NCI-H524 (cell line): ENCODE measurements at places on chromosomes 3 and 15.

DNA sequence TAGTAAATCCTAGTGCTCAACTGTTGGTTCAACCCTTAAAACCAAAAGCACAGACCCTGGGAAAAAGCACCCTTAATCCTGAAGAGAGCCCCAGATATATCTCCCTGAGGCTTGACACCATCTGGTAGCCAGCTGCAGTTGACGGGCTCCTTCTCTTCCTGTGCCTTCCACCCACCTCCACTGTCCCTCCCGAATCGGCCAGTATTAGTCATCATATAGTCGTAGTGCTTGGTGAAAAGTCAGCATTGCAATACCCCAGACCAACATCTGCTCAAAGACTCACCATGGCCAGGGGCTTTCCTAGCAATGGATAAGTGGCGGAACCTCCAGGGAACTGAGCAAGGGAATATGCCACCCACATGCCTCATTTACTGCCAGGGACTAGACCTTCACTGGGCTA, 125.6 kb upstream of the CRBN start:
- peak; percentile 48 for DNase-seq

GRCh38 chr3:57354768-57355167, 62.3 kb upstream of the ASB14 start:
- DNase-seq = no peak

- no peak for DNase-seq
Observed at GRCh38 chr15:95872366-95872771, 458.1 kb upstream of the NR2F2 start.

- no peak for DNase-seq
Observed at GRCh38 chr3:161310649-161311423, 60.5 kb downstream of the SPTSSB start.

DNA sequence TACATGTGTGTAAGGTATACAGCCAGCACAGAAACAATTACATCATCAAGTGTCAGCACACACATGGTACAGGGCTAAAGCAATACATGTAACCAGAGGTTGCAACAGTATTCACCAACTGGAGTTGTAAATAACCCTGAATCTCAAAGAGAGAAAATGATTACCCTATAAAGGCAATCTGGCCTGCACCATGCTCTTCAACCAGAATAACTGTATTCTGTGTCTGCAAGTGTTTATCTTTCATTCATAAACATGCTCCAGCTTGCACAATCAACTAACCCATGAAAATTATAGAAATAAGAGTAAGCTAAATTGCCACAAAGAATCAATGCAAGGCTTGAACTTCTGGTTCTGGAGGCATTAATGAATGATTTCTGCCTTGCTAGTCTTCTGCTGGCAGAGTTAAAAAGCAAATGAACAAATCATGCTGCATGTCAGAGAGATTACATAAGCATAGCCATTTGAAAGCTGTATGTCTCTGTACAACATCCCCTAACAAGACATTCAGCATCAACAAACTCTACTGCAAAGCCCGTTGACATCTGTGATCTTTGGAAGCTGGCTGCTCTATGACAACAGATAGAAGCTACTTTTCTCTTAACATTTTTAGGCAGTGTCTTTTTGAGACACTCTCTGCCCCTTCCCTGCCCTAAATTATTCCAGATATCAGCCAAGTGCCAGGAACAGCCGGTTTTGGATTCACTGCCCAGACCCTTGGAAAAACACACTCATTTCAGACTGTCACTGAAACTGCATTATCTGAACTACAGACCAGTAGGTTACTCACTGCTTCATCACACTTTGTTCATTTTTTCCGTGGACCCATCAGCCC, 871.0 kb downstream of the OTOL1 start:
- no peak for DNase-seq

DNA sequence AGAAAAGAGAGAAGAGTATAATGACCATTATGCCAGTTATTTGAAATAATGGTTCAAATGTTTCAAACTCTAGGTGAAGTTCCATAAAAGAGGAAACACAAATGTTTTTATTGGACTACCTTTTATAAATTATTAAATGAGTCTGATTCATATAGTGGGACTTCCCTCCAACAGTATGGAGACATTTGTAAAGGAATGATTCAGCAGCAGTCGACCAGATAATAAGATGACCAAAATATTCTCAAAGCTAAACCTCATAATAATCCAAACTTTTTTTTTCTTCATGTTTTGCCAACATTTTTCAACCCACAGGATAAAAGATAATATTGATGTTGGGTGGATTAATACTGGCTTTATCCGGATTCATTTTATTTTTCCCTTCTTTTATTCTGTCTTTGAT, 18.8 kb downstream of the TIPARP start:
- DNase-seq = no peak

GRCh38 chr3:138491971-138492370, 57.6 kb downstream of the ESYT3 start:
- no peak for DNase-seq

GRCh38 chr3:101720851-101721840, 3.3 kb upstream of the CEP97 start:
- no peak for DNase-seq

DNA sequence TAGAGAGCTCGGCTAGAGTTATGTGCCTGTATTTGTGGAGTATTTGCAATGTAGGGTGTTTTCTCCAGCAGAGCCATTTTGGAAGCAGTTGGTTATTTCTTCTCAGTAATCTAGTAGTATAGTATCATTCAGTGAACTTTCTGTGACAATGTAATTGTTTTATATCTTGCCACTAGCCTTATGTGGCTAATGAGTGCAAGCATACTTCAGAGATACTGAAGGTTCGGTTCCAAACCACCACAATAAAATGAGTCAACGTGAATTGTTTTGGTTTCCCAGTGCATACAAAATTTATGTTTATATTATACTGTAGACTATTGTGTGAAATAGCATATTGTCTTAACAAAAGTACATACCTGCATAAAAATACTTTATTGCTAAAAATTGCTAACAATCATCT, 286.9 kb upstream of the TBL1XR1 start:
- DNase-seq = no peak

- no peak for DNase-seq
Observed at GRCh38 chr3:127040216-127040615, 57.3 kb downstream of the PLXNA1 start.
